ENCODE measurements at places on chromosomes 1 and 21.

- DNase-seq, result no peak
These were observed 1.2 kb downstream of the EFNA1 start for GRCh38 chr1:155128755-155129473.

- no peak for DNase-seq
These were observed 752 bp upstream of the ACTA1 start for GRCh38 chr1:229434641-229435051.

DNA sequence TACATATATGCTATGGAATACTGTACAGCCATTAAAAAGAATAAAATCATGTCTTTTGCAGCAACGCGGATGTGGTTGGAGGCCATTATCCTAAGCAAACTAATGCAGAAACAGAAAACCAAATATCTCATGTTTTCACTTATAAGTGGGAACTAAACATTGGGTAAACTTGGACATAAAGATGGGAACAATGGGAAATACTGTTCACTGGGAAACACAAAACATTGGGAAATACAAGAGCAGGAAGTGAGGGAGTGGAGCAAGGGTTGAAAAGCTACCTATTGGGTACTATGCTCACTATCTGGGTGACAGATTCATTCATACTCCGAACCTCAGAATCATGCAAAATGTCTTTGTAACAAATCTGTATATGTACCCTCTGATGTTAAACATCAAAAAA, 17.3 kb upstream of the PPT1 start:
- no peak for DNase-seq

GRCh38 chr1:74733604-74734484, 892 bp downstream of the TYW3 start:
- DNase-seq, result peak; percentile 24

- no peak for DNase-seq
These were observed 7.0 kb downstream of the INSRR start for GRCh38 chr1:156851779-156852417.

DNA sequence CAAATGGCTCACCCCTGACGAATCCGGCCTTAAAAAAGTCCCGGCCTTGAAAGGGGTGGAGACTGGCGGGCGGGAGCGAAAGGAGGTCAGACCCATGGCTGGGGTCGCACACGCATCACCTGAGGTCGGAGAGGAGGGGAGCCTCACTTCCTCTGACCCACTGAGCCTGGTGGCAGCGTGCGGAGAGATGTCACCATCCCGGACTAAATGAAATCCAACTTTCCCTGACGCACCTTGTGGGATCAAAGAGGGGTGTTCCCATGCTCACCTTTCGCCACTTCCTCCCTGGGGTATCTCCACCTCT, 709 bp upstream of the SLC41A1 start:
- DNase-seq, result no peak

Data from activated T-helper 2 cell treated with anti-CD3 and anti-CD28 coated beads, Interferon-gamma antibody, Interleukin-2, Interleukin-4, amounts not matched to agents 10 μg/mL and 5 μg/mL and 100 μg/mL, durations not matched to agents 14 hours and 24 hours and 36 hours (primary cell).